DMS 273 treated with DMSO at 0.1 percent for 48 hours (cell line): ENCODE measurements at places on chromosomes 12 and 14.

DNA sequence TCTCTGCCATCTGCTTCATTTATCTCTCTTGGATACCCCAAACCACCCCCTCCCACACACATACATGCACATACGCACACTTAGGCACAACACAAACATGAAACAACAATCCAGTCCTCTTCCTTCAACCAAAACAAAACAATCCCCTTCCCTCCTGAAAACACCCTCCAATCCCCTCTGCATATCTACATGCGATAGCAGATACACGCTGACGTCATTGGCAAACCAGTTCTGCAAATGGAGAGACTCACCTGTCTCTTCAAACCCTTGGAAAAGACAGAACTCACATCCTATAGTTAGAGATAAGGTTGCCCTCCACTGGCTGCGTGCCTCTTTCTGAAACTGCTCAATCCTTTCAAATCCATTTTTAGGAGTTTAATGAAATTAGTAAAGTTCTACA, 37.2 kb upstream of the RMST start:
- DNase-seq = no peak

DNA sequence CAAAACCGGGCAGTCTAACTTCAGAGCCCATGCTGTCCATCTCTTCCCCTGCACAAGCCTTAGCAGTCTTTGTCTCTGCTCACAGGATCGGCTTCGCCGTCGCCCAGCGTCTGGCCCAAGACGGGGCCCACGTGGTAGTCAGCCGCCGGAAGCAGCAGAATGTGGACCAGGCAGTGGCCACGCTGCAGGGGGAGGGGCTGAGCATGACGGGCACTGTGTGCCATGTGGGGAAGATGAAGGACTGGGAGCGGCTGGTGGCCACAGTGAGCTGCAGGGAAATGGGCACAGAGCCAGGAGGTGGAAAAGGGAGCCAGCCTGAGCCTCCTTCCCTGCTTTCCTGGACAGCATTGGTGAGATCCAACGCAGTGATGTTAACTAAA, 14.2 kb upstream of the CARMIL3 start:
- DNase-seq = no peak

- no peak for DNase-seq
Measured at GRCh38 chr14:100472094-100472455, 115.1 kb downstream of the BEGAIN start.

GRCh38 chr12:6180268-6181051, 19.7 kb upstream of the CD9 start:
- DNase-seq = no peak

GRCh38 chr12:13223179-13223804, 26.8 kb downstream of the EMP1 start:
- DNase-seq = no peak

GRCh38 chr12:105425254-105426174, 95.0 kb downstream of the C12orf75 start:
- DNase-seq = no peak

- no peak for DNase-seq
Measured at GRCh38 chr12:130663514-130663913, 52.6 kb downstream of the RIMBP2 start.

- DNase-seq = no peak
Measured at GRCh38 chr14:68367536-68367935, 425.3 kb downstream of the ZFP36L1 start.

- no peak for DNase-seq
Measured at GRCh38 chr14:96091149-96091693, 52.1 kb downstream of the C14orf132 start.

GRCh38 chr12:30975581-30975980, 49.0 kb downstream of the TSPAN11 start:
- DNase-seq = no peak
